CD4-positive, alpha-beta T cell treated with Interferon alpha-2 for 1 hour (primary cell): ENCODE measurements at places on chromosomes 1 and 21.

DNA sequence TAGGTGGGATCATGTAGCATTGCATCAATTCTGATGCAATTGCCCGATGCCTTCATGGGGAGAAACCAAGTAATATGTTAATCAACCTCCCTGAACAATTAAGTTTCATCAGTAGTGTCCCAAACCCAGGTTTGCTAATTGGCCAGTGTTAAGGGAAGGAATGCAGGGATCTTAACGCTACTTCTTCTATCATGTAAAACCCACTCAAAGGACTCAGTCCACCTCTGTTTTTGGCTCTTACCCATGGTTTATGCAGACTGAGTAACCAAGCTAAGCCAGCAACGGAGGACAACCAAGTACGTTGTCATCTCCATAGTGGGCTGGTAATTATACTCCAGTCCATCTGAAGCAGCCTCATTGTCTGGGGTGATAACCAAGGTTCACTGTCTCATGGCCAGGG, 203.0 kb upstream of the FMN2 start:
- no peak for DNase-seq

GRCh38 chr21:20647607-20648006, 350.6 kb upstream of the NCAM2 start:
- no peak for DNase-seq

GRCh38 chr21:42650441-42651421, 2.7 kb upstream of the PDE9A start:
- no peak for DNase-seq

DNA sequence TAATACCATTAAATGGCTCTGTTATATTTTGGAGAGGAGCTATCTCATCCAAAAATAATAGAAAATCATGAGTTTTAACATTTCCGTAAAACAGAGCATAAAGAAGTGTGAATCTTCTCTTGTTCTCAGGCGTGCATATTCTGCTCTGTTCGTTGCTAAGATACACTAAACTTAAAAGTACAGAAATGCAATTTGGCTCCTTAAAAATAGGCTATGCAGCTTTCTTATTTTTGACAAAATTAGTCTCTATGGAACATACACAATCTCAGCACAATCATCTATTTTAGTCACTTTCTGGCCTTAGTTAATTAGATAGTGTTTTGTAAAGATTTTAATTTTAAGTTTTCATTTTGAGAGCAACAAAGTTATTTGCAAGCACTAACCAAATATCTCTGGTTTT, 79.0 kb upstream of the USP25 start:
- DNase-seq = no peak

- DNase-seq = no peak
Measured at GRCh38 chr21:32581732-32582131, 3.6 kb downstream of the TCP10L start.

- no peak for DNase-seq
Measured at GRCh38 chr1:209883341-209883971, 54.6 kb upstream of the SYT14 start.

- DNase-seq = no peak
Measured at GRCh38 chr1:59986516-59987310, 60.1 kb upstream of the CYP2J2 start.

- DNase-seq = no peak
Measured at GRCh38 chr1:244424649-244425334, 26.9 kb downstream of the ADSS2 start.
